EL (cell line): ENCODE measurements at places on chromosomes 4 and X.

- no peak for DNase-seq
These were observed 76.9 kb downstream of the WFS1 start for GRCh38 chr4:6346373-6347110.

GRCh38 chr4:48261281-48261680 lies 8.4 kb downstream of the TEC start:
- DNase-seq: no peak

DNA sequence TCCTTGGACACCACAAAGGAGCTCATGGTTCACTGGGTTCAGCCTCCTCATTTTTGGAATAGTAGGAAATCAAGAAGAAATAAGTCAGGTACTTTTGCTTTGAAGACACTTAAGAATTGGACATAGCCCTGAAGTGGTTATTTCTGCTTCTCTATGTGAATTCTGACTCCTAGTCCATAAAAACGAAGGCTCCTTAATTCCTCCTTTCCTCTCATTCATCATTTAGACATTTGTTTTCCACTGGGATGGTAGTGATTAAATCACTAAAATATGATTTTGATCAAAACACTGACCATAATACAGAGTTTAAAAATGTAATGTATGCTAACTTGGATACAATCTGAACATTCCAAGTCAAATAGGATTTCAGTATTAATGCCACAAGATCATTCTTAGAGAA lies 34.7 kb upstream of the CYP2U1 start:
- DNase-seq: no peak

DNA sequence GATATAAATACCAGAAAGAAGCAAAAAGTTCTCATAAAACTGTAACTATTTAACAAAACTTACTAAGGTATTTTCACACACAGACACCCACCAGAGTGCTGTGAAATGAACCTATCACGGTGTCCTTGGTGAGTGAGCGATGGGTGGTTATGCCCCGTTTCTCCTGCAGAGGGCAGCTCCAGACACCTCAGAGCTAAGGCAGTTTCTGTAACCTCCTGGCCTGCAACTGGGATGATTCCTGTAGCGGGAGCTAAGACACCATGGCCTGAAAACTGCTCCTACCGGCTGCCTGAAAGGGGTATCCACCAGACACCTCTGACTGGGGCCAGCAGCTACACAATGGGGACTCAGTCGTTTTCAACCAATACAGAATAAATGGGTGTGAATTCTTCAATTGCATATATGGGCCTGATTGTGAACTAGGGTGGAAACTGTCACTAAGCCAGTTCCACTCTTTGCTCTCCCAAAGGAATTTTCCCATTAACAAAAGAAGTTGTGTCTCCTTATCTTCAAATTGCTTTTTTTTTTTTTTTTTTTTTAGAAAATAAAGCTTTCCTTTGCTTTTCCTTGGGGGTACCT lies 2375.8 kb upstream of the TENM3 start:
- peak; percentile 0 for DNase-seq

DNA sequence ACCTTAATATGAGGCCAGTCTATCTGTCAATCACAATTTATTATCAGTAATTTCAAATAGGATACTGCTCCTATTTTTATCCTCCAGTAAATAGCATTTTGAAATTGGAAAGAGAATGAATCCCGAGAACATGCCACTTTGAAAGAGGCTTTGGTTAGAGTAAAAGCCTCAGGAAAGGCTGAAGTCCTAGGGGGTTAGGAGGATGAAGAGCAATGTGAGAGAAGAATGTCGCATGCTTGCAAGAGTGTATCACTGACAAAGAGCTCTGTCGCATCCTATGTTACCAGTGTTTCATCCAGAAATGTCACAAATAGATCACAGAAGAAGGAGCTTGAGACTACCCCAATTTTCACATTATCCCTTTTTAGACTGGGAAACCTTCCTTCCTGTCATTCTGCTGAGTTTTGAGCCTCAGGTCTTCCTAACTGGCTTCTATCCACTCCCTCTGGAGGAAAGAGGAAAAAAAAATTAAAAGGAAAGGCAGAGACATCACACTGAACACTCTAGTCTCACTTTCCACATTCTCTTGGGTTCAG lies 39.8 kb downstream of the GPM6A start:
- no peak for DNase-seq

- DNase-seq: no peak
These were observed 1475.5 kb downstream of the PCDH18 start for GRCh38 chr4:136056748-136057147.

- DNase-seq: no peak
These were observed 1028.2 kb downstream of the PCDH7 start for GRCh38 chr4:31748382-31748781.

- no peak for DNase-seq
These were observed 223.3 kb upstream of the MAB21L2 start for GRCh38 chr4:150358691-150359090.

DNA sequence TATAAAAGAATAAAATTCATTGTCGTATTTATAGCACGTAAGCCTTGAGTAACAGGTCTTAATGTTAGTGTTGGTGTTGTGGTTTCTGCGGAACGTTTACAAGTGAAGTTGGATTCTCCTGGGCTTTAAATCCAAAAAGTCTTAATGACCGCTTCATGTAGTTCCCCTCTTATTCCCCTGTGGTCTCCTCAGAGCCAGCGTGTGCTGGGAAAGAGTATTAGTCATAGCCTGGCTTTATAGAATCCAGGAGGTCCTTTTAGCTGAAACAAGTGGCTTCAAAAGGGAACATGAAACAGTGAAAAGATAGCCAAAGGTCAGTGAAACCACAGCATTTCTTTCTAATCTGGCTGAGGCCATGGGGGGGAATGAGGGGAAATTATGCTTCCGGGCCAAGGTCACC lies 79.1 kb downstream of the CLCN4 start:
- peak; percentile 53 for DNase-seq

DNA sequence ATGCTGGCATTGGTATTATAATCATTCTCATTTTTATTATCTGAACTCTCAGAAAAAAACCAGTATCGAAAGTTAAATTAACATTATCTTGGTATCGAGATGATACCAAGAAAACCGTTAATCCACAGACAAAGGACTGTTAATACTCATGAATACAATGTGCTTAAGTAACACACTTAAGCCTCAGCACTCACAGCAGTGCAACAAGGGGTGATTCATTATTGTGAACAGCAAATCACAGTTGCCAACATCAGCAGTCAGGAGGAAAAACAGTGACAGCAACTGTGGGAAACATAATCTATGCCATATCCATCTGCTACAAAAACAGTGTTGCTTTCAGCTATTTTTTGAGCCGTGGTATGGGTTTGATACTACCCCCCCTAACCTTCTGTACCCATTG lies 210.9 kb upstream of the ATOH1 start:
- no peak for DNase-seq

DNA sequence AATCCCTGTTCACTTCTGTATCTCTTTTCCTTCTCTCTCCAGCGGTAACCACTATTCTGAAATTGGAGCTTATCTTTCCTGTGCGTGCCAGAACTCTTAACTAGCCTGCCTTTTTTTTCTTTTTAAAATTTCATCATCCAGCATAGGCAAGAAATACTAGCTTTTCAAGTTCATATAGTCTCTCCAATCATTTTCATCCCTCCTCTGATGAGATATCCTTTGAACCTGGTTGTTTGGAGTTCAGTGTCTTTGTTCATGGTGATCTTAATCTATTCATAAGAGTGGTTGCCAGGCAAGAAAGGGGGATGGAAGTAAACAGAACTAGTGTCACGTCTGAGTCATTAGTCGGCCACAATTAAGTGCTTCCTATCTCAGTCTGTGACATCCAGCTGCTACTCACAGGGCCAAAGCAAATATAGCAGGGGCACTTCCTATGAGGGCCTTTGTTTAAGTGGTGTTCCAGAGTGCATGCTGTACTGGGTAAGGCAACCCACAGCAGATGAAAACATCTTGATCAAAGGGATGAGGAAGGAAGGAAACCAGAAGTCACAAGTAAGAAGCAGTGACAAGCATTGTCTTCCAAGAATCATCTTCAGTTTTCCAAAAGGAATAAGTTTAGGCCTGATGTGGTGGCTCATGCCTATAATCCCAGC lies 56.4 kb upstream of the XIAP start:
- DNase-seq: peak; percentile 59

DNA sequence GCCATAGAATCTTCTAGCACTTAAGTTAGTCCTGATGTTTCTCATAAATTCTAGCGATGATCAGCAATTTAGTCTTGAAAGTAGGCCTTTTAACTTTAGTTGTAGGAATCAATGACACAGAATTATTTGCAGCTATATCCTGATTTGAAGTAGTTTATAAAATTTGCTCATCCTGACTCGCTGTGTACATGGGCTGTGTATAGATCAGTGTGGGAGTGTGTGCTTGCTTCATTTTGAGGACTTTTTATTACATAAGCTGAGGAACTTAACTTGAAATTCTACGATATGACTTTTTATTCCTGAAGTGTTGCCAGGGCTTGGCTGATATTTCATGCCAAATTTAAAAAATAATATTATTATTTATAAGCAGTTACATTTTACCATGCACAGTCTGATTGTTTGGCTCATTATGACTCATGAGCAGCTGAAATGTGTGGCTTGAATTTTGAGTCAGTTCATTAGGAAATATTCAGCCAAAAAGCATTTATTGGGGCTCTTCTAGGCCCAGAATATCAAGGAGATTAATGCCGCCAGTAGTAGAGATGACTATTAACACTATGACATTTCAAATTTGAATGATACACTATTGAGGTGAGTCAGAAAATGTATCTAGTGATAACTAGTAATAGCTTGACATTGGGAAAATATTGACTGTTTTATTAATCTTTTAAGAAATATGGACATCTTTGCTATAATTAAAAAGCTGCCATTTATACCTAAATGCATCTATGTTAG lies 128.9 kb upstream of the LIMCH1 start:
- peak; percentile 64 for DNase-seq

DNA sequence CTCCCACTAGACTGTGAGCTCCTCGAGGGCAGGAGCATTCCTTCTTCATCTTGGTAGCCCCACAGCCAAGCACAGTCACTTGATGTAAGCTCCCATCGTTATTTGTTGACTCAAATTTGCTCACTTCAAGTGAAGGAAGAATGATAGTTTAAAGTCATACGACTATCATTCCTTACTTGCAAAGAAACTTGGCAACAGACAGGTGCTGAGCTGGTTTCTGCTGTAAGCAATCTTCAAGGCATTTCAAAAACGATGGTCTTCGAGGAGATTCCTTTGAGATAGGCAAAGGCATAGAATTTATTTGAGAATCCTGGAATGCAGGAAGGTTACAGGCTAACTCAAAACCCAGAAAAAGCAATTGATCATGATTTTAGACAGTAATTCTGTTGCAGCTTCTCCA lies 64.8 kb downstream of the QDPR start:
- DNase-seq: no peak

- DNase-seq: peak; percentile 39
These were observed at the start of gene GPRASP2 for GRCh38 chrX:102712216-102712966. Gene GPRASP2, plus strand, starts transcription at chrX:102712448. Its CDS starts 2,422 bp downstream, at chrX:102714870.

GRCh38 chrX:23662853-23663252 lies 4.4 kb upstream of the PRDX4 start:
- peak; percentile 30 for DNase-seq

- no peak for DNase-seq
These were observed 221.1 kb downstream of the PTTG2 start for GRCh38 chr4:38181286-38181685.

DNA sequence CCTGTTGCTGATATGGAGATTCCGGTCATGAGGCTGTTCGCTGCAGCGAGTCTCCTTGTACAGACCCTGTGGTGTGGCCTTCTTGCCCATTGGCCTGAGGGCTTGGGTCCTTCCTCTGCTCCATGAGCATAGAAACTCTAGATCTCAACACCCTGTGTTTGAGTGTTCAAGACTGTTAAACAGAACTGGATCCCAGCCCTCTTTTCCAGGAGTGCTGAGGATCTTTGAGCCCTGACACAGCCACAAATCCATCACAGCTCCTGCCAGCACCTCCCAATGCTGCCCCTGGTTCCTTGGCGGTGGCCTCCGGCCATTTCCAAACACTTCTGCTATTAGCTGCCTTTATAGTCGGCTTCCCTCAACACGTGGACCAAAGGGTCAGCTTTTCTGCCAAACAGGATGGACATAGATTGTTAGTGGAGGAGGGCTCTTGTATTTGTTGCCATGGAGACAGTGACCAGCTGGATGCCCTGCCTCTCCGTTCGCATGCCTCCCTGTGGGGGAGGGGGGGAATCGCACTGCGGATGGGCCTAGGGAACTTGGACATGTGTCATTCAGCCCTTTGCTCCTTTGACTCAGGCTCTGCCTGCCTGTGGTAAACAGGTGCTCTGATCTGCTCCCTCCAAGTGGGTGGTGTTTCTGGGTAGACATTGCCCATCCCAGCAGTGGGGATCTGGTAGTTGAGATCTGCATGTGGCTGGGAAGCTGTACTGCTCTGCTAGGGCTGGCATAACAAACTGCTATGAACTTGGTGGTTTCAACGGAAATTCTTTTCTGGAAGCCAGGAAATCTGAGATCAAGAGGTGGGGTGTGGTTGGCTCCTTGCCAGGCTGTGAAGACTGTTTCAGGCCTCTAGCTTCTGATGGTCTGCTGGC lies 6.9 kb upstream of the WDR1 start:
- no peak for DNase-seq

GRCh38 chr4:3520796-3521600 lies 11.2 kb downstream of the LRPAP1 start:
- DNase-seq: no peak

GRCh38 chrX:16137416-16138107 lies 14.2 kb downstream of the GRPR start:
- DNase-seq: no peak

DNA sequence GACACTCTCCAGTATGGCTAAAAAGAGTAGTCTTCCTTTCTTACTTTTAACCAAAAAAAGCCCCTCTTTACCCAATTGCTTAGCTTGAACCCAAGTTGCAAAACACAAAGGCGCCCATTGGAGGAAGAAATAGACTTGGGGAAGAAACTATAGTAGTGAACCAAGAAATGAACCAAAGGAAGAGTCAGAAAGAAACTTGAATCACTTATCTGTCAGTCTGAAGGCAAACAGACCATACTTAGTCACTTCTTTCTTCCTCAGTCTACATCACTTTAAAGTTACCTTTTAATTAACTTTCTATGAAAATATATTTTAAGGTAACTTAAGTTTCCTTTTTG lies 161.4 kb upstream of the GIMD1 start:
- no peak for DNase-seq

DNA sequence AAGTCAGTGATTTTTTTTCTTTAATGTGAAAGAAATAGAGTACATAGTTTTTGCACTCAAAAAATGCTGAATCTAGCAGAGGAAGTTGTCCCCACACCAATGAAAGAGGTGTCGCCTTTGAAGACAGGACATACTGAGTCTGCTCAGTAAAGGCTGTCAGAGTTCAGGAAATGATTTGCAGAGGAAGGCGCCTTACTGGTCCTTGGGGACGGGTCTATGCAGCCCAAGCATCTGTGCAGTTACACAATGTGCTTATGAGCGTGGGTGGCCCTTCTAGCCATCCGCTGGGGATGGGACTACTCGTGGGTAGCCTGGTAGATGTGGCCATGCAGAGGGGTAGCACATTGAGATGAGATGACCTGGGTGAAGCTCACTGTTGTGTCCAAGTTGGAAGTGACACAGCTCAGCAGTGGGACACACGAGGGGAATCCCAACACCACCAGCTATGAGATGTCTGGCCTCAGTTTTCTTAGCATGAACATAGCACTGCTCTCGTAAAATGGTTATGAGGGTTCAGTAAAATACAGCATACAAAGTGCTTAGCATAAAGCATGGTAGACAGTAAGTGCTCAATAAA lies 116.5 kb upstream of the RBPJ start:
- no peak for DNase-seq

- no peak for DNase-seq
These were observed 19.2 kb upstream of the SLC6A14 start for GRCh38 chrX:116417214-116417613.
